ENCODE measurements at places on chromosomes 12 and 14. TPM values are rescaled to one million over a fixed set of nuclear protein-coding genes. Genes with fewer than 3 reads are reported as not detected.

The ATP5MC2 gene
- 606 TPM for polyA plus RNA-seq

The KLRC1 gene
- polyA plus RNA-seq, result 0.67 TPM

The APOF gene
- polyA plus RNA-seq, result 0.14 TPM

The COX8C gene
- 0.33 TPM for polyA plus RNA-seq

The PTPRR gene
- 0.64 TPM for polyA plus RNA-seq

The LHX5 gene
- polyA plus RNA-seq, result 0.03 TPM

The ACRBP gene
- polyA plus RNA-seq, result 3.5 TPM

The IAPP gene
- polyA plus RNA-seq, result not detected

The SMIM41 gene
- 0.33 TPM for polyA plus RNA-seq

The LPCAT3 gene
- polyA plus RNA-seq, result 65.7 TPM

The RIMBP2 gene
- polyA plus RNA-seq, result 18.5 TPM

The ANKRD33 gene
- 0.21 TPM for polyA plus RNA-seq

The YLPM1 gene
- polyA plus RNA-seq, result 109 TPM

The SOX5 gene
- 6.2 TPM for polyA plus RNA-seq

The EPYC gene
- polyA plus RNA-seq, result not detected

GRCh38 chr12:65631621-65632111 lies 192.6 kb upstream of the HMGA2 start:
- DNase-seq, result no peak

DNA sequence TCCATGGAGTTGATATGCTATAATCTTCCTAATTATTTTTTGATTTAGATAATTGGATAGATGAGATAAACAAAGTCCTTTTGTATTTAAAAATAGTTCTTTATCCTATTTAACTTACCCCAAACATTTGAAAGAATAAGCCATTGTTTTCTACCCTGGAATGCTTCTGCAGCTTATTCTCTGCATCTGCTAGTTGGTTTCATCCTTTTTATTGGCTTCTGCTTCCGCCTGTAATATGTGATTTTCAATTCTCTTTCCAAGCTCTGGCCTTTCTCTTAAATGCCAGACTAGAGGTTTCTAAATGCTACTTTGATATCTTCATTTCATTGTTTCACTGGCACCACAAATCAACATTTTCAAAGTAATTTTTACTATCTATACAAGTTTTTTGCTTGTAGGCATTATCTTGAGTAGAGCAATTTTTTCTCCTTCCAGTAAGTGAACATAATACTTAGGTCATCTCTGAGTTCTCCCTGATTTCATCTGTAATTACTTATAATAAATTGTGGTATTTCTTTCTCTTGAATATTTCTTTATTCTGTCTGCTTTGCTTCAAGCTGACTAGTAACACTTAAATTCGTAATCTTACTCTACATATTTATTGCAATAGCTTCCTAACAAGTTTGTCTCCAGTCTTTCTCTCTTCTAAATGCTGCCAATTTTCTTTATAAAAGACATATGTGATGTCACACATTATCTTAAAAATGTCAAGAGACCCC lies 958.4 kb downstream of the SLC6A15 start:
- DNase-seq, result peak; percentile 16

GRCh38 chr14:58769771-58770170 lies 132.0 kb downstream of the DACT1 start:
- no peak for DNase-seq

- DNase-seq, result no peak
Observed at GRCh38 chr14:50820786-50821509, 10.0 kb downstream of the NIN start.

GRCh38 chr14:103127861-103128598 lies 4.8 kb downstream of the TNFAIP2 start:
- no peak for DNase-seq

DNA sequence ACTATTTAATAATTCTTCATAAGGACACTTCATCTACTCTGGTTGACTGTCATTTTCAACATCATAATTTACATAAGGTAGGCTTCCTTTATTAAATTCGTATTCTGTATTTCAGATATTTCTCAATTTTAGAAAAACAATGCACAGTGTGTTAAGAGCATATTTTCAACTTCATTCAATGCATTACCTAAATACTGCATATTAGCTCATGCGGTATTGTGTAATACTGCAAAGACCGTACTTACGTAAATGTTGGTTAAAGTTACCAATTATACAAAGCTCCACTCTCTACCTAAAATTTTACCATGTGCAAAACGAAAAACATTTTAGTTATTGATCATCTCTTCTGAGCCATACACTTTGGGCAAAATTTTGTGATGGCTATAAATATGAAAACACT lies 62.8 kb downstream of the EXOC5 start:
- DNase-seq, result no peak

DNA sequence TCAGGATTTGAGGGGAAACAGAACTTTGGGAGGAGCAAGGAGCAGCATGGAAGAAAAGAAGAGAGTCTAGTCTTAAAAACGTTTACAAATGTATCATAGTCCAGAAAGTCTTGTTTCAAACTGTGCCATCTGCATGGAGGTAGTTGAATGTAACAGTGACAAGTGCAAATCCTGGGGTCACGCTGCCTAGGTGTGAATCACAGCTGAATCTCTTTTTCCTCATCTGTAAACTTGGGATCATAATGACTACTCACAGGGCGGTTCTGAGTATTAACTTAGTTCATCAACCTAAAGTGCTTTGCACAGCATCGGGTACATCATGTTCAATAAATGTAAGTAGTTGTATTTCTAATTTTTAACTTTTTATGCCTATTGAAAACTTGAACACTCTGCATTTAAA lies 208.5 kb downstream of the CHST11 start:
- no peak for DNase-seq

GRCh38 chr12:61384511-61384910 lies 875.7 kb upstream of the USP15 start:
- no peak for DNase-seq

DNA sequence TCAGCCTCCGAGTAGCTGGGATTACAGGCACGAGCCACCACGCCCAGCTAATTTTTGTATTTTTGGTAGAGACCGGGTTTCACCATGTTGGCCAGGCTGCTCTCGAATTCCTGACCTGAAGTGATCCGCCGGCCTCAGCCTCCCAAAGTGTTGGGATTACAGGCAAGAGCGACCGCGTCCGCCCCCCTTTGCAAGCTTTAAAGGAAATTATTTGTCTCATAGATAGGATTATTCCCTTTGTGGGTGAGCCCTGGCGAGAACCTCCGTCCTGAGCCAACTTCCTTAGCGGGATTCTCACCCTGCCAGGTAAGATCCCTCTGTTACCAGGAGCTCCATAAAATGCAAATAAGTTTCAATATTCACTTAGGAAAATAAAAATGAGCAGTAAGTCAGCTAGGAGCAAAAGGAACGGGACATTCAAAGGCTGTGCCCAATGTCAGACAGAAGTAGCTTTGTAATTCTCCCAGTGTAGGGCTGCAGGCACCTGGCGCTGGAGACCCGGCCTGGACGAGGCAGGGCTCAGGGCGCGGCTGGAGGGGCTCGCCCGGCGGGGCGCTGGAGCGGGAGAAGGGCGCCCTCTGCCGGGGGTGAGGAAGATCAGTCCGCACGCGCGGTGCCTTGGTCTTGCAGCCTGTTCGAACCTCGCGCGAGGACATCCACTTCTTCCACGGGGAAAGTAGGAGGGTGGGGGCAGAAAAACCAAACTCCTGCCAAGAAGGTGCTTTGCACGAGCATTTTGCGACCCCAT lies 47.2 kb upstream of the PLXNC1 start:
- DNase-seq, result peak; percentile 51

DNA sequence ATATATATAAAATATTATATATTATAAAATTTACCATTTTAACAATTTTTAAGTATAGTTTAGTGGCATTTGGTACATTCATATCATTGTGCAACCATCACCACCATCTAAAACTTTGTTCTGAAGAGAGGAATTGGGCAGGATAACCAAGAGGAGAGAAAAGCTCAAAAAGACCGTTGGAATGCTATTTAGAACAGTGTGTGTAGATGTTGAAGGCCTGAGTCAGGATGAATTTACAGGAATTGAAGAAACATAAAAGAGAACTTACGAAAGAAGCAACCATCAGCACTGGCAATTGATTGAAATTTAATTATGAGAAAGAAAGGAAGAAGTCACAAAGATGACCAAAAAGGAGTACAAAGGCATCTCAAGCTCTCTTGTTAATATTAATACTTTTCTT lies 196.9 kb upstream of the PWP1 start:
- no peak for DNase-seq

- no peak for DNase-seq
Observed at GRCh38 chr12:86860776-86861175, 604.6 kb upstream of the MGAT4C start.

GRCh38 chr12:81015510-81015909 lies 62.4 kb upstream of the ACSS3 start:
- DNase-seq, result no peak

GRCh38 chr12:116695464-116695725 lies 42.5 kb downstream of the SPRING1 start:
- DNase-seq, result no peak

- no peak for DNase-seq
Observed at GRCh38 chr12:50732591-50732990, 31.3 kb upstream of the ATF1 start.

DNA sequence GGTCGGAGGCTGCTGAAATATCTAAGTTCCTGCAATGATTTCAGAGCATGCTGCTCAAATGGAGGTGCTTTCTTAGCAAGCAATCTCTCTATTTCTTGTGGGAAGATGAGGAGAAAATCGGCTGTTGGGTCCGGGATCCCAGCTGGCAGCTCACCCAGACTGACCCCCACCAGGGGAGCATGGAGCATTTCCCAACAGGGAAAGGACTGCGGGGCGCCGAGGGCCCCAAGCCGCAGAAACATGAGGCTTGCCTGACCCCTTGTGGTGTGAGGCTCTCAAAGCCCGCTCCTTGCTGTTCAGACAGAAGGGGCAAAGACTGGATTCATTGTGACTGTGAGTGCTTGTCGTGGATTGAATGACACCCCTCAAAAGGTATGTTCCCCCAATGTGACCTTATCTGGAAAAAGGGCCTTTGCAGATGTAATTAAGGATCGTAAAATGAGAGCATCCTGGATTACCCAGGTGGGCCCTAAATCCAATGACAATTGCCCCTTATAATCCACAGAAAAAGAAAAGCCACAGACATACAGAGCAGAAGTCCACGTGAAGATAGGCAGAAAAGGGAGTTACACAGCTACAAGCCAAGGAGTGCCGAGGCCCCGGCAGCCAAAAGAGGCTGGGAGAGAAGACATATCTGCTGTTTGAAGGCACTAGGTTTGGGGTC lies 116.3 kb upstream of the VASH1 start:
- no peak for DNase-seq

- DNase-seq, result no peak
Observed at GRCh38 chr14:89269404-89269803, 147.6 kb downstream of the FOXN3 start.

DNA sequence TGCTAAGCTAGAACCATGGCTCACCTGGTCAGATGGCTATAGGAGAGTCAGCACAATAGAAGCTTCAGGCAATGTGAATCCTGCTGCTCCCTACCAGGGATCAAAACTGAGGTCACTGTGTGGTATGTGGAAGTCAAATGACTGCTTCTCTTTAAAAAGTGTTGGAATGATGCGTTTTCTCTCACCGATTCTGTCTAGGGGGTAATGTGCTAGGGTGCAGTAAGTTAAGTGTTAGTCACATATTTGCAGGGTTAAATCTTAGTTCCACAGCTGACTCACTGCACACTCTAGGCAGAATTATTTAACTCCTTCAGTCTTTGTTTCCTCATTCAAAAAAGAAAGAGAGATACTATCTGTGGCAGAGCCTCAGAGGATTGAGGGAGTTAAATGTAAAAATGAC lies 696.6 kb downstream of the DIO2 start:
- DNase-seq, result no peak

GRCh38 chr14:68795597-68796417 lies 2.9 kb upstream of the ZFP36L1 start:
- no peak for DNase-seq

DNA sequence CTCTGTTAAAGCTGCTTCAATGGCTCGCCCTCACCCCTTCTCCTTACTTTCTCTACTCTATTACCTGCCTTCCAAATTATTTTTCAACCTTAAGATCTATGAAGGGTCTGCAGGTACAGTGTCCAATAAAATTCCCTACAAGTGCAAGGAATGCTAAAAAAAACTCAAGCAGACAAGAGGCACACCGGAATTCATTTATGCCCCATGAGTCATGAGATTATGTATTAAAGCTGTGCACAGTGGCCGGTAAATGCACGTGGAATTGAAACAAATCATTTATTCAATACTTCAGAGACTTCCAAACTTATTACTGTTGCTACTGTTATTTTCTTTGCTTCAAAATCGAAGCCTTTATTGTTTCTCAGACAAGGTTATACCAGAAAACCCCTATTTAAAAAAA lies 68.4 kb downstream of the ST8SIA1 start:
- DNase-seq, result no peak

GRCh38 chr12:44816446-44817017 lies 59.6 kb downstream of the NELL2 start:
- no peak for DNase-seq

DNA sequence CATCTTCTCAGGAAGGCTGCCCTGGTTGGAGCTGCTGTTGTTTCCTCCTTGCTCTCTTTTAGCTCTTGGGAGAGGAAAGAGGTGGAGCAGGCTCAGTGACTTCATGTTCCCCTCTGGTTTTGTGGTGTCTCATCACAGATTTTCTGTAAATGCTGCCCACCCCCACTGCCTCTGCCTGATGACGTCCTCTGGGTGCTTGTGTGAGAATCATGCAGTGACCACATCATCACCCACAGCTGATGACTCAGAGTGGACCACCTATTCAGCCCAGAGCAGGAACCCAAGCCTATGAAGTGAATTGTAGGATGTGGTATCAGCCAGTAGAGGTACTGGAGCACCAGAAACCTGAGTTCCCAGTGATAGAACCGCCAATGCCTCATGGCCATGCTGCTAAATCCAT lies at the start of gene GZMB:
Gene GZMB (minus strand): TSS at position 33 of the 400 bp plus-strand sequence. CDS start 30 bp downstream, at position 3.
- no peak for DNase-seq

DNA sequence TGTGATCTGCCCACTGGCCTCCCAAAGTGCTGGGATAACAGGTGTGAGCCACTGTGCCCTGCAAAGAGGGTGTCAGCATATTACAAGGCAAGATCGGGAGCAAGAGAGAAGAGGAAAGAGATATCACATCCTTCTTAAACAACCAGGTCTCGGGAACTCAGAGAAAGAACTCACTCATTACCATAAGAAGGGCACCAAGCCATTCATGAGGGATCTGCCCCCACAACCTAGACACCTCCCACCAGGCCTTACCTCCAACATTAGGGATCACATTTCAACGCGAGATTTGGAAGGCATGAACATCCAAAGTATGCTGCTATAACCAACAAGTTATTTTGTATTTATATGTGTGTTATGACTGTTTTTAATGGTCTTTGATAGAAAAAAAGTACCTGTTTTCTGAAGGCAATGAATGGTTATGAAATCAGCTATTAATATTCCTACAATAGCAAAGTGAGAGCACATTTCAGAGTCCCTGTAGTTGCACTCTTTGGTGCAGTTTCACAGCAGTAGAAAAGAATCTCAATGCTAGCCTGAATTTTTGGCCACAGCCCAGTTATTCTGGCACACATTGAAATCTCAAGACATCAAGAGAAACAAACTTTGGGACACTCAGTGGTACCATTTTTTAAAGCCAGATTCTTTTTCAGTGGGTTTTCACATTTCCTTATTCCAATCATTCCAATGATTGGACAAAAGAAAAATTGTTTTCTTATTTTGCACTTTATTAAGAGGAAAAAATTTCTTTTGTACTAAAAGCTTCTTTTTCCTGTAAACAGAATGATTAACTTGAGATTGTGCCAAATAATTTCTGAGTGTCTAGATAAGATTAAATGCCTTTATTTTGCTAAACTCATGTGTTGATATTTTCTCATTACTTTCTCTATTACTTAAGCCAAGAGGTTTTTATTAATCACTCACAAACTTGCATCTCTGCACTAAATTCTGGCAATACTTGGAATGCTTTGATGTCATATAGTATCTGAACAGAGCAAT lies 582.6 kb upstream of the ATP2B1 start:
- DNase-seq, result no peak

GRCh38 chr14:30798961-30799360 lies 75.4 kb upstream of the COCH start:
- no peak for DNase-seq
